Endothelial cell of umbilical vein (primary cell): ENCODE measurements at places on chromosomes 6 and 20. TPM values are rescaled to one million over a fixed set of nuclear protein-coding genes. Genes with fewer than 3 reads are reported as not detected.

The PTCHD4 gene
- total RNA-seq, result 1.9 and 2.0 TPM in 2 replicates

The CTCFL gene
- not detected in 2 replicates for total RNA-seq

The ADTRP gene
- 3.3 and 5.6 TPM in 2 replicates for total RNA-seq

The RSPO4 gene
- not detected in 2 replicates for total RNA-seq

The COL11A2 gene
- total RNA-seq, result 1.3 and 1.7 TPM in 2 replicates
